SK-MEL-5 (cell line): ENCODE measurements at places on chromosomes 6 and 20. TPM values are rescaled to one million over a fixed set of nuclear protein-coding genes. Genes with fewer than 3 reads are reported as not detected.

- no peak for DNase-seq
Observed at GRCh38 chr6:144065213-144065660, 30.1 kb downstream of the SF3B5 start.

- DNase-seq = no peak
Observed at GRCh38 chr6:125844989-125845388, 54.2 kb downstream of the NCOA7 start.

GRCh38 chr20:7841971-7842310, 98.3 kb downstream of the HAO1 start:
- DNase-seq = no peak

TRIM38 gene
- 15.0 and 15.7 TPM in 2 replicates for total RNA-seq

PRND gene
- not detected in 2 replicates for total RNA-seq

- no peak for DNase-seq
Observed at GRCh38 chr6:108321253-108321747, 26.4 kb downstream of the AFG1L start.

DNA sequence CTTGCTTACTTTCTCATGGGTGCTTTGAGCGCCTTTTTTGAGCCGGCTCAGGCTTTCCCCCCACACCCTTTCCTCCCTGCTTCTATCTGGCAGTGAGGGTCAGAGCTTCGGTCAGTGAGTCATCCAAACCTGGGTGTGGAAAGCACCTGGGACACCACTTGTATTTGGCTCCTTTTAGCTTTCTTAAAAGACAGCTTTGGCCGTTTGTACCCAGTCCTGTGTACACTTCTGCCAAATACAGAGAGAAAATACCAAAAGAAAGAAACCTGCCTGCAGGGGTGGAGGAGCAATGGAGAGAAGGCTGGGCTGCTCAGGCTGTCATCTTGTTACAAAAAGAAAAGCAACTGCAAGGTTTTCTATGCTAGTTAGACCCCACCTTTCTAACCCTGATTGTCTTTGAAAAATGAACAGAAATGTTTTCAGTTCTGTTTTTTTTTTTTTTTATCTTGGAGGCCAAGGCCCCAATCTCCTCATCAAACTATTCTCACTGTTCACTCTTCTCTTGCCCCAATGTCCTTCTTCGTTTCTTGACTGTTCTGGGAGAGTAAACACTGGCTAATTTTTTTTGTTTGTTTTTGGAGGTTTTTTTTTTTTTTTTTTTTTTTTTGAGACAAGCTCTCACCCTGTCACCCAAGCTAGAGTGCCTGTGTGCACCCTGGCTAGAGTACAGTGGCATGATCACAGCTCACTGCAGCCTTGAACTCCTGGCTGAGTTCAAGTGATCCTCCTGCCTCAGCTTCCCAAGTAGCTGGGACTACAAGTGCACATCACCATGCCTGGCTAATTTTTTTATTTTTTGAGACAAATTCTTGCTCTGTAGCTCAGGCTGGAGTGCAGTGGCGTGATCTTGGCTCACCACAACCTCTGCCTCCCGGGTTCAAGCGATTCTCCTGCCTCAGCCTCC, 76.4 kb downstream of the SSR1 start:
- DNase-seq = no peak

DNA sequence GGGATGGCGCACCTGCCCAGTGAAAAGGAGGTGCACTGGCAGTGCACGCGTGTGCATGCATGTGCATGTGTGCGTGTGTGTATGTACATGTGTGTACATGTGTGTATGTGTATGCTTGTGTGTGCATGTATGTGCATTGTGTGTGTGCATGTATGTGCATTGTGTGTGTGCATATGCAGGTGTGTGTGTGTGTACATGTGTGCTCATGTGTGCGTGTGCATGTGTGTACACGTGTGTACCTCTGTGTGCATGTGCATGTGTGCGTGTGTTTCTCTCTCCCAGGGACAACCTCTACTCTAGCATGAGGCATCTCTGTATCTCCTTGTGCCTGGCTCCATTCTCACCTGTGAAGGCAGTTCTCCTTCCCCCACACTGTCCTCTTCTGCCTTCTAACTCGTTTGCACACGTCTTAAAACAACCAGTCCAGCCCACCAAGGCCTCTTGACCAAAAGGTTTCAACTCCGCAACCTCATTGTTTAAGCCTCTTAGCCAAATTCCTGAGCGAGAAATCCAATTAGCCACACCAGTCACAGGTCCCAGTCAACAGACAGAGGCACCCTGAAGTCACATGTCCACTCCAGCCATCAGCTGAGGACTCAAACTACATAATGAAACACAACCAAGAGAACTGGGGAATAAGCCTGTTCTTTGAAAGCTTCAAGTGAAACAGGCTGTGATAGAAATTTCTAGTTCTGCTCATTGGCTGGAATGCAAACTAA, 103.5 kb upstream of the PTPRT start:
- no peak for DNase-seq

PRRC2A gene
- 32.0 and 48.6 TPM in 2 replicates for total RNA-seq

DNA sequence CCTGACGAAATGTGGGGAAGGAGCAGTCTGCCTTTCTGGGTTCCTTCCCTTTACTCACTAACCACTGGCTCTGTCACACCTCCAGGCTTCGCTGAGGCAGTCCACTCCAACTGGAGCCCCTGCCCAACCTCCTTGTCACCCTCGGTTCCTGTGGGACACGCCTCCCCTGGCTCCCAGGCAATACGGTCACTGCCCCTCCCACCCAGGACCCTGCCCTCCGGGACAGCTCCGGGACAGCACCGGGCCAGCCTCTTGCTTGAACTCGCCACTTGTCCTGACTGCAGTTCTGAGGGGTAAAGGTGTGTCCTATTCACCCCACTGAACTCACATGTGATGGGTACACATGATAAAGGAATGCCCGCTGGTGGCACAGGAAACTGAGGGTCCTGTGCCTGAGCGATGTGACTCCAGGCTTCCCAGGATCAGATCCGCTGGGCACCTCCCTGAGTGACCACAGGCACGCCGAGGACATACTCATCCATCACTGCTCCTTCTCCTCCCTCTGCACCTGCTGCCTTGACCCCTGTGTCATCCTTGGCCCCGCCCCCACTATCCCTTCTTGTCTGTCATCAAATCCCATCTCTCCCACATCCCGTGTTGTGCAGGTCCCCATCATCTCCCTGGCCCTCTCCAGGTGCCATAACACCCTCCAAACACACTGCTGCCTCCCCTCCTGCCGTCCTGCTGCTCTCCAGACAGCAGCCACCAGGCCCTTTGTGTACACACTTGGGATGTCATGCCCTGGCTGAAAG, 7.9 kb downstream of the SDCBP2 start:
- DNase-seq = no peak

GRCh38 chr20:45036044-45036755, 64.7 kb downstream of the KCNS1 start:
- DNase-seq = no peak

- no peak for DNase-seq
Observed at GRCh38 chr6:95658886-95659285, 81.6 kb downstream of the MANEA start.

NOX3 gene
- total RNA-seq = not detected in 2 replicates

DNA sequence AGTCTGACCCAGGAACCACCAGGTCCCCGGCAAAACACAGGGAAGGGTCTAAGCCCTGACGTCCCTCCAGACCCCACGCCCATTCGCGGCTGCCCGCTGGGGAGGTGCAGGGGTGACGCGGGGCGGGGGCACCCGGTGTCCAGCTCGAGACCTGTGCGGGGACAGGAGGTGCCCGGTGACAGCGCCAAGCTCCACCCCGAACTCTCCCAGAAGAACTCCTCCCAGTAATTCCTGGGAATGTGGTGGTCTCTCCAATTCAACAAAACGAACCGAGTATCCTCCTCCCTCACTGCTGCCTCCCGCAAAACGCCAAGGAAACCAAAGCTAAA, 164.1 kb upstream of the PDE10A start:
- no peak for DNase-seq
